ENCODE measurements at places on chromosomes 16 and 17.

DNA sequence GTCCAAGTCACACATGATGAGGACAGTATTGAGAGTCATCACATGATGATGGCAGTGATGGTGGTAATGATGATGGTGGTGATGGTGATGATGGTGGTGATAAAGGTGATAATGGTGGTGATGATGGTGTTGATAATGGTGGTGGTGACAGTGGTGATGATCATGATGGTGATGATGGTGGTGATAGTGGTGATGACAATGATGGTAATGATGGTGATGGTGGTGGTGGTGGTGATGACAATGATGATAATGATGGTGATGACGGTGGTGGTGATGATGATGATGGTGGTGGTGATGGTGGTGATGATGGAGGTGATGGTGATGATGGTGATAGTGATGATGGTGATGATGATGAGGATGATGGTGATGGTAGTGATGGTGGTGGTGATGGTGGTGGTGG lies 190.2 kb upstream of the ZNF469 start:
- no peak for DNase-seq

DNA sequence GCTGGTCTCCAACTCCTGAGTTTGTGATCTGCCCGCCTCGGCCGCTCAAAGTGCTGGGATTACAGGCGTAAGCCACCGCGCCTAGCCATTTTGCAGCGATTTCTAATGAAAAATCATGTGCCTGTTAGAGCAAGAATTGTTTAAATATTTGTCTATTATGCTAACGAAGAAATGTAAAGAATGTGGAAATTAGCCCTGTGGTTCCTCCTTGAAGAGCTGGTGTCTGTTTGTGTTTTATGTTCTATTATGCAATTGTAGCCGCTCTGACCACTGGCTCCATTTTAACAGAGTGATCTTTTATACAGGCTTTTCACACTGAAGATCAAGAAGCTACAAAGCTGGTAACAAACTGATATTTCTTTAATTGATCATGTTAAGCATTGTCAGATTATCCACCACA lies 217.3 kb downstream of the USP22 start:
- DNase-seq = no peak

- no peak for DNase-seq
These were observed 28.7 kb downstream of the BRIP1 start for GRCh38 chr17:61834610-61835009.

DNA sequence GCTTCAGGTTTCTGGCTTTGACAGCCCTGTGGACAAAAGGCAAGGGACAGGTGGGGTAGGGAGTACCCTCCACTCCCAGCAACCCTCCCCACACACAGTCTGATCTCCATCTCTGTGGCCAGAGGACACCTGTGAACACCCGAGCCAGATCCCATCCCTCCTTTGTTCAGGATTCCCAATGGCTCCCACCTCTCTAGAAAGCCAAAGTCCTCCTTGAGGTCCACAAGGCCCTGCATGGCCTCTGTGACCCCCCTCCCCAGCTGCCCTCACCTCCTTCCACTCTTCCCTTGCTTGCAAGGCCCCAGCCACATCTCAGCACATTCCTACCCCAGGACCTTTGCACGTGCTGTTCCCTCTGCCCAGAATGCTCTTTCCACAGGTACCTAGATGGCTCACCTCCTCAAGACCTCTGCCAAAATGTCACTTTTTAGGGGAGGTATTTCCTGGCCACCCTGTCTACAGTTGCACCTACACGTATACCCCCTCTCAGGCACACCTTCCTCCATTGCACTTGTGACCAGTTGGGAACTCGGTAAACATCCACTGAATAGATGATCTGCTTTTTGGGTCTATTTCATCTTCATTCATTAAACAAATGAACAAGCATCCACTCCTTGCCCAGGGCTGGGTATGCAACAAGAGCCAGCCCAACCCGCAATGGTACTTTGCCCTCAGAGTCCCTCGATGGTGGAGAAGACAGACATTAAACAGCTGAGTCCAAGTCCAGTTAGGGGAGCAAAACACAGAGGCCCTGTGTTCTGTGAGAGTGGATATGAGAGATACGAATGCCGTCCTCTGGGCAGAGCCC lies 107.0 kb downstream of the CRLF3 start:
- DNase-seq = no peak

- DNase-seq = peak; percentile 98
These were observed at the start of gene ATXN2L for GRCh38 chr16:28822520-28823290. ATXN2L (plus strand) TSS chr16:28822999; CDS start chr16:28823260, 261 bp downstream.

- peak; percentile 52 for DNase-seq
These were observed 21.4 kb upstream of the SMIM36 start for GRCh38 chr17:55532670-55533069.

DNA sequence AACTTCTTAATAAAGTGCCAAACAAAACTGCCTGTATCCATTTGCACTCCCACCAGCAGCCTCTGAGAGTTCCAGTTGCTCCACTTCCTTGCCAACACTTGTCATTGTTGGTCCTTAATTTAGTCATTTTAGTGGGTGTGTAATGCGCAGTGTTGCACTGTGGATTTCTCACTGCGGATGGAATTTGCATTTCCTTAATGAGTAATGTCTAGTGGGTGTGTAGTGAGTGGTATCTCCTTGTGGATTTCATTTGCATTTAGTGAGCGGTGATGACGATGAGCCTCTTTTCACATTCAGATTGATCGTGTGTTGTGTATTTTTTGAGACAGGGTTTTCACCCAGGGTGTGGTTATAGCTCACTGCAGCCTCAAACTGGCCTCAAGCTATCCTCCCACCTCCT lies 4.1 kb upstream of the MSLN start:
- DNase-seq = no peak

- DNase-seq = peak; percentile 53
These were observed 137.1 kb downstream of the CYB561 start for GRCh38 chr17:63309021-63309420.

- DNase-seq = no peak
These were observed 394.9 kb upstream of the SALL1 start for GRCh38 chr16:51545951-51546350.

DNA sequence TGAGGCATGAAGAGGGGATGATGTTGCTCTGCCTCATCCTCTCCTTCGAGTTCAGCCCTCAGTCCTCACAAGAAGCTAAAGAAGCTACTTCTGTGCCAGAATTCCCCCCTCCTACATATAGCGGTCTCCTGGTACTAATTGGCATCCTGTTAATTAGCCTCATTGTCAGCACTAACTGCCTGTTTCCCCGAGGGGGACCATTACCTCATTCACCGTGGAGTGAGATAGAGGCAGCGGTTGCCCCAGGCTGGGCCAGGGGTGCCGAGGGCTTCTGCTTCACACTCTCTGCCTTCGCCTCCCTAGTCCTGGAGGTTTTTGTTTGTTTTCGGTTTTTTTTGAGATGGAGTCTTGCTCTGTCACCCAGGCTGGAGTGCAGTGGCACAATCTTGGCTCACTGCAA lies 5.7 kb upstream of the MINK1 start:
- no peak for DNase-seq

DNA sequence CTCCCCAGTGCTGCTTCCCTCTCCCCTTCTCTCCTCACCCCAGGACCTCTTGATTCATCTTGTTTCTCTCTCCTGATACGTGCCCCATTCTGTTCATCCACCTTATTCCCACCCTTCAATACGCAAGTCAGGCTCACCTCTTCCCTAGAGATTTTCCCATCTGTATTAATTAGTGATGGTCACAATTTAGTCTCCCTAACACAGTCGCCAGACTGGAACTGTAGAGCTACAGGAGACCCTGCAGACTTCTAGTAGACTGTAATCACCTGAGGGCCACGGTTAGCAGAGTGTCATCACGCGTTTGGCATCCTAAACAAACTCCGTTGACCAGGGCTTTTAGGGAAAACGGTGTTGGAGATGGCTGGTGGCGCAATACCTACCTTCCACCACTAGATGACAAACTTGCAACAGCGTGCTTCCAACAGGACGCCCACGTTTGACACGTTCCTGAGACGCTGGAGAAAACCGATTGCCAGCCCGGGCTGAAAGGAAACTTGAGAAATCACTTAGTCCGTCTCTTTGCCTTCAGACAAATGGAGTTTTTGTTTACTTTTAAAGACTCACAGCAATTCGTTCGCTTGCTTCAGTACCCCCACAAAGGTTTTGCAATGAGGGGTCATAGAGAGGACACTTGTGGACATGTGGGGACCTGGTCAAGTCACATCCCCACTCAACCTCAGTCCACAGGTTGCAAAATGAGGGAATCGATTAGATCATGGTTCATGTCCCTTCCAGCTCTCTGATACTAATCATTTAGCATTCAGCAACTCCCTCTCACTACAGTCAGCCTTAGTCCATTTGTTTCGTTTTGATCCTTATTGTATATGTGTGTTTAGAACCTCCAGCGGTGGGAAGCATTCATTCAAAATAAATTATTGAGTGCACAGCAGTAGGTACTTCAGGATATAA lies 20.6 kb downstream of the MYL4 start:
- DNase-seq = peak; percentile 93

- no peak for DNase-seq
These were observed 9.2 kb upstream of the MSLN start for GRCh38 chr16:751152-752006.

Data from fibroblast of skin of right biceps (primary cell).